ENCODE measurements at places on chromosomes 2 and 18.
A peak's percentile ranks its signal among the peaks of the same experiment; 100 is the strongest.

GRCh38 chr2:239175181-239175580 is 225.6 kb downstream of the HDAC4 start:
- peak; percentile 69 for DNase-seq

GRCh38 chr2:201182650-201183364 is at the start of gene CASP10:
CASP10 (plus strand) TSS chr2:201183141; CDS start chr2:201185778, 2,637 bp downstream.
- DNase-seq = no peak

DNA sequence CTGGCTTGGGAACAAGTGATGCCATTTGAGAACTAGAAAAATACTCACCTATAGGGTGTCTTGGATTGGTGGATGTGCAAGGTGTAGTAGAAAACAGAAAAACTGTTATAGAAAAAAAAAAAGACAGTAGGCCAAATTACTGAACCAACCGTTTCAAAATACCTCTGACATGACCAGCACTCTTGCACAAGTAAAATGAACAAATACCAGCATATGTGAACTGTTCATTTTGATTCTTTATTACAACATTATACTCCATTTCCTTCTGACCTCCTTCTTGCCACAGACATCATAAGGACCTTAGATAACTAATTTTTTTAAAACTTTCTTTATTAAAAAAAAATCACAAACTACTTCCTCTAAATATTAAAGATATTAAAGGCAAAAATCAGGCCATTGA is 125.5 kb downstream of the ATAD2B start:
- no peak for DNase-seq

DNA sequence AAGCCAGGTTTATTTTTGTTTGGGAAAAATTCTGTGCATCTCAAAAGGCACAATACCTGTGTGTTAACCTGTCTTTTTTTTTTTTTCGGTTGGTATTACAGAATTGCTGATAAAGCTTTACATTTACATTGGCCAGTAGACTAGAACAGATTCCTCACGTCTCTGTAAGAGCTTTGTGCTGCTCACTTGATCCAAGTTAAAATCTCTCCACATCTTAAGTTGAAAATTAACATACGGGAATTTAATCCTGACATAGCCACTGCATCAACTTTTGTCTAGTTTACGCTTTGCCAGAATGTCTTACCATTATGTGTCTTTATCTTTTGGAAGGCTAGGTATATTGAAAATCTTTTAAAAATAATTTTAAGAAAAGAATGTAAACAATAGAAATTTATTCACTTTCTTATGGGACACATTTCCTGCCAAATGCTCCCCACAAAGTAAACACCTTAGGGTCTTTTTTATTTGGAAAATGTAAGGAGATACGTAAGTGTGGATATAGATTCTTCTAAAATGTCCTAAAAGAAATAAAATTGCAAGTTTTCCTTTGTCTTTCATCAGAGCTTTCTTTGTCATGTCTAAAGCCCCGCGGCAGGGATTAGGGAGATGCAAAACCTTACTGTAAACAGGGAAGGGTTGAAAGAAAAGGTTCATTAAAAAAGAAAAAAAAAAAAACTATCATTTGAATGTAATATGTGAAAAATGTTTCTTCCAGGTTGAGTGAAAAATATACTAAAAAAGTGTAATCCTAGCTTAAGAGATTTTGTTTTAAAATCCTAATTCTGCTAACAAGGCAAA is 912.8 kb downstream of the NRXN1 start:
- no peak for DNase-seq

DNA sequence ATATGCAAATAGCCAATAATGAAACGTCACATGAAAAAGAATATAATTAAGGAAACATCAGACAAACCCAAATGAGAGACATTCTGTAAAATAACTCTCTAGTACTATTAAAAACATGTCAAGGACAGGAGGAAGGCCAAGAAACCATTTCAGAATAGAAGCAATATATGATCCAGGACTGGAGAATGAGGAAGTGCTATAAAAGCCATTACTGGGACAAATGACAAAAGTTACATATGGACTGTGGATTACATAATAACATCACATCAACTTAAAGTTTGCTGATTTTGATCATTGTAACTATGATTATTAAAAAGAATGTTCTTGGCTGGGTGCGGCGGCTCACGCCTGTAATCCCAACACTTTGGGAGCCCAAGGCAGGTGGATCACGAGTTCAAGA is 81.3 kb downstream of the CRACDL start:
- DNase-seq = no peak
